ENCODE measurements at places on chromosomes 5 and 9.

GRCh38 chr5:82287625-82288024, 9.5 kb upstream of the RPS23 start:
- no peak for DNase-seq

GRCh38 chr5:146027751-146028150, 77.6 kb downstream of the PLAC8L1 start:
- DNase-seq: no peak

DNA sequence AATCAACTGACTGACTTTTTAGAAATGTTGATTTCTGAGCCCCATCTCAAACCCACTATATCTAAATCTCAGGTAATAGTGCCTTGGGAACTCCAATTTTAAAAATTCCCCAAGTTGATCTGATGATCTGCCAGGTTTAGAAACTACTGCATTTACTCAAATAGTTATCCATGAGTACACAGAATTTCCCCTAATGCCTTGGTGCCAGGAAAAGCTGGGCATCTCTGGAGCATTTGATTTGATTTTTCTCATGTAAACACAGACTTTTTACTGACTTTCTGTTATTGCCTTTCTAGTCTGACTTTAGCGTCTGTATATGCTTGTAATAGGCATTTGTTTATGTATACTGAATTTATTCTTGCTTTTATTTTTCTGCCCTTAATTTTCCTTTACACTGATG, 35.8 kb downstream of the MTREX start:
- DNase-seq: no peak

DNA sequence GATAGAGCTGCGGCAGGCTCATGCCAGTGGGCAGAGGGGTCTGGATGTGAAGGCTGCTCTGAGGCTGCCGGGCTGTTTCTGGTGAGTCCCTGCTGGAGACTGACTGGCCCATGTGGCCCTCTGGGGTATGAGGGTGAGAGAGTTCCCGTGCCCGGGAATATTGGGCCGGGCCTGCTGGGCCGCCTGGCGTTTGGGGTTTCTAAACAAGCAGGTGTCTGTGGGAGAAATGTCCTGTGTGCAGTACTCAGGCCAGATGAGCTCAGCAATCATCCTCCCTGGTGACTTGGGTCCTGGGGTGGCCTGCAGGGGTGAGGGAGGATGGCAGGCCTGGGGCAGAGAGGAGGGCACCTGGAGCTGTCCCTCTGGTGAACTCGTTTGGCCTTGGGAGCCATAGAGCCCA, 74.9 kb downstream of the MACROH2A1 start:
- no peak for DNase-seq

GRCh38 chr5:178522361-178522760, 67.8 kb downstream of the COL23A1 start:
- DNase-seq: no peak

GRCh38 chr9:136112541-136112940, 6.1 kb downstream of the TMEM250 start:
- DNase-seq: no peak

- no peak for DNase-seq
Observed at GRCh38 chr5:84119252-84119651, 265.4 kb downstream of the EDIL3 start.

GRCh38 chr9:36136272-36136893, at the start of gene GLIPR2:
Gene GLIPR2, plus strand, starts transcription at chr9:36136733. Its CDS starts 46 bp downstream, at chr9:36136779.
- peak; percentile 56 for DNase-seq

- no peak for DNase-seq
Observed at GRCh38 chr9:98010445-98010844, 27.3 kb downstream of the ANP32B start.

DNA sequence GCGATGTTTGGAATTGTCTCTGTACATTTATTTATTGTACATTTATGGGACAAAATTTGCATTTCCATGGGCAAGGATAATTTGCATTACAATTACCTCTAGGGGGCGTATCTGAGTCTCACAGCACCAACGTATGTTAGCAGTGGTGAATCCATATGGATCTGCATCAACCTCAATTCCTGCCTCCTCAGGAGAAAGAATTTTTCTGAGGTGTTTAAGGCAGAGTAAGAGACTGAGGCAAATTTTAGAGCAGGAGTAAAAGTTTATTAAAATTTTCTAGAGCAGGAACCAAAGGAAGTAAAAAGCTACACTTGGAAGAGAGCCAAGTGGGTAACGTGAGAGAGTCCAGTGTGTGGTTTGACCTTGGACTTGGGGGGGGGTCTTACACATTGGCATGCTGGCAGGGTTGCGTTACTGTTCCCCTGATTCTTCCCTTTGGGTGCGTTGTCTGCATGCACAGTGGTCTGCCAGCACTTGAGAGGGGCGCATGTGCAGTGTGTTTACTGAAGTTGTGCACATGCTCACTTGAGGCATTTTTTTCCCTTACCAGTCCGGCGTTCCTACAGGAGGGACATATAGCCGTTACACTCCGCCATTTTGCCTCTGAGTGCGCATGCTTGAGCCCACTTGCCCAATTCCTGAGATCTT, 21.0 kb upstream of the RAB14 start:
- DNase-seq: no peak

DNA sequence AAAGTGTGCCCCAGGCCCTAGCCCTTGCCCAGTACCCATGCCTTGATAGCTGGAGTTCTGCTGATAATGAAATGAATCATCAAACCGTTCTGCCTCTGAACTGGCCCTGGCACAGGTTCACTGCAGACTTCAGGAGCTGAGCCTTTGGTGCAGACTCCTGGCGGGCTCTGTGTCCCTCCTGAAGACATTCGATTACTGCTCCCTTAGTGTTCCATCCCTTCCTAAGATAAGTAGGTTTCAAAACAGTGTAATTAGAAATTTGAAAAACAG, 97.2 kb downstream of the MVB12B start:
- no peak for DNase-seq

- DNase-seq: no peak
Observed at GRCh38 chr5:126055348-126055729, 367.9 kb upstream of the GRAMD2B start.

DNA sequence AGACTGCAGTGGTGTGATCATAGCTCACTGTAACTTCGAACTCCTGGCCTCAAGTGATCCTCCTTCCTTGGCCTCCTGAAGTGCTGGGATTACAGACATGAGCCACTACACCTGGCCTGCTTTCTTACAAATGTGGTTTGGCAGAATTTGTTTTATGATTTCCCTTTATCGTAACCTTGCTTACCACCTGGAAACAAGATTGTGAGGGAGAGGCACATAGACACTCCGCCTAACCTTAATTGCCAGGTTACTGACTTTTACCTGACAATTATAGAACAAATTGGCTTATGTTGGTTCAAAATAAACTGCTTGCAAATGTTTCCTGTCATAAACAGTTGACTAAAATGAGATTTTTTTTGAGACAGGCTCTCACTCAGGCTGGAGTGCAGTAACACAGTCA, 26.8 kb upstream of the HMGCR start:
- no peak for DNase-seq

DNA sequence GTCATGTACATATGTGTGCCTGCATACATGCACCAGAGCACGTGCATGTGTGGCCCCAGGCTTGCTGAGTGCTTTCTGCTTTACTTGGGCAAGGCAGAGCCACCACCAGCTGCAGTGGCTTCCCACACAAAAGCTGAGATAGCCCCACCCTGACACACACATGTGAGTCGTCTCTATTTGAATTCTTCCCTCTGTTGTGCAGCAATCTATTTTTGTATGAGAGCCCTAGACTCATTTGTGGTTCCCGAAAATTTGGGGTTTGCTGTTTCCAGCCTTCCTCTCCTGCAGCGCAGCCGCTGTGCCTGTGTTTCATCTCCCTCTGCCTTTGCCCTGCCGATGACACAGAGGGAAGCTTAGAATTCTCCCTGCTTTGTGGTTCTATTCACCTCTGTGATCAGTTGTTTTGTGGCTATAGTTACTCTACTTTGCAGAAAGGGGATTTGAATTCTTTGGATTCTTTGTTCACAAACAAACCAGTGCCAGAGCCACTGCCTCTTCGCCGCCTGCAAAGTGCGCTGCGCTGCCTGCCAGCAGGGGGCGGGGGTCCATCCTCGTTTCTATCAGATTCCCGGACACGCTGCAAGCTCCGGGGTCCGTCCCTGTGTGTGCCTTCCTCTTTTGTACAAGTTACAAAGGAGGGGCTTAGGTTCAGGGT, 95.8 kb upstream of the DAP start:
- no peak for DNase-seq

Data from stimulated activated CD8-positive, alpha-beta memory T cell treated with anti-CD3 and anti-CD28 coated beads, Interleukin-7, amount 100 ng/mL, for 1 hour (primary cell).